ENCODE measurements at places on chromosomes 12 and 14. TPM values are rescaled to one million over a fixed set of nuclear protein-coding genes. Genes with fewer than 3 reads are reported as not detected.
A peak's percentile ranks its signal among the peaks of the same experiment; 100 is the strongest.

Gene ASIC1
- 33.3 TPM for total RNA-seq

Gene LBHD2
- total RNA-seq: not detected

Gene CHMP4A
- total RNA-seq: 93.6 TPM

Gene LARP4
- total RNA-seq: 40.6 TPM

Gene PLBD1
- total RNA-seq: not detected

Gene CEBPE
- total RNA-seq: 2.1 TPM

GRCh38 chr12:46209914-46210872 lies 58.6 kb downstream of the SLC38A1 start:
- peaks cover 58% of the 10 kb centered on the region for H3K4me1 ChIP-seq
- H3K36me3 ChIP-seq: peaks cover 56% of the 10 kb centered on the region
- H3K27ac ChIP-seq: peak overlapping the region; percentile 86

GRCh38 chr12:20508962-20509361 lies 140.6 kb downstream of the PDE3A start:
- no peaks in the 10 kb centered on the region for H3K36me3 ChIP-seq
- no peak for DNase-seq
- no peak overlapping the region for H3K27ac ChIP-seq
- no peaks in the 10 kb centered on the region for H3K27me3 ChIP-seq
- no peak overlapping the region for H3K4me3 ChIP-seq

DNA sequence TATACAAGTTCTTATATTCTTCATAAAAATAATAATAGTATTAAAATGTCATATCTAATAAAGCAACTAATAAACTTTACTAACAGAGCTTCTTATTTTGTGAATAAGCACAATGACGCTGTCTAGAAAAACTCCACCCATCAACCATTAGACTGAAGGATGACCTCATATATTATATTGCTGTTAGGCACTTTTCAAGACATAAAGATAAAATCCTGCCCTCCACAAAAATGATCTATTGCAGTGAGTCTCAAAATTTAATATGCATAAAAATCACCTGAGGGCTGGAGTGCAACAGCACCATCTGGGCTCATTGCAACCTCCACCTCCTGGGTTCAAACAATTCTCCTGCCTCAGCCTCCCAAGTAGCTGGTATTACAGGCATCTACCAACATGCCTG lies 20.1 kb downstream of the TM7SF3 start:
- no peak overlapping the region for H3K27ac ChIP-seq
- peaks cover 11% of the 10 kb centered on the region for H3K4me1 ChIP-seq
- H3K27me3 ChIP-seq: no peaks in the 10 kb centered on the region
- no peak overlapping the region for H3K4me3 ChIP-seq
- DNase-seq: no peak

DNA sequence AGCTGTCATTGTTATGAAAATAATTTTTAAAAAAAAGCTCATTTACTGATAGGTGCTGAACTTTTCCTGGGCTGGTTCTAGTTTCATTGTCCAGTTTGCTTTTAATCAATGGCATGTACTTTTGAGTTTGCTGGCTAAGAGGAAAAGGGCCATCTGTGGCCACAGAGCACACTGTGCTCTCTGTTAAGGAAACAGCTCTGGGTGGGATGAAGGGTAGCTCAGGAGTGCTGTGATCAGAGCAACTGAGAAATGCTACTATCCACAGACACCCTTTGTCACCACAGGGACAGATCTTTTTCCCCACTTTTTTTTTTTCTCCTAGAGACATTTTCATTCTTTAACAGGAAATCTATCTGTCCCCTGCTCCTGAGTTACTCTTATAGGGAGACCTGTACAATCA lies 387.1 kb upstream of the PRICKLE1 start:
- no peaks in the 10 kb centered on the region for H3K27me3 ChIP-seq
- H3K4me1 ChIP-seq: no peaks in the 10 kb centered on the region
- H3K36me3 ChIP-seq: no peaks in the 10 kb centered on the region

GRCh38 chr12:131499160-131499863 lies 211.6 kb upstream of the SFSWAP start:
- peaks cover 9% of the 10 kb centered on the region for H3K4me1 ChIP-seq
- peak overlapping the region; percentile 49 for H3K27ac ChIP-seq
- peaks cover 10% of the 10 kb centered on the region for H3K27me3 ChIP-seq
- H3K4me3 ChIP-seq: no peak overlapping the region
- DNase-seq: no peak
- H3K36me3 ChIP-seq: no peaks in the 10 kb centered on the region

DNA sequence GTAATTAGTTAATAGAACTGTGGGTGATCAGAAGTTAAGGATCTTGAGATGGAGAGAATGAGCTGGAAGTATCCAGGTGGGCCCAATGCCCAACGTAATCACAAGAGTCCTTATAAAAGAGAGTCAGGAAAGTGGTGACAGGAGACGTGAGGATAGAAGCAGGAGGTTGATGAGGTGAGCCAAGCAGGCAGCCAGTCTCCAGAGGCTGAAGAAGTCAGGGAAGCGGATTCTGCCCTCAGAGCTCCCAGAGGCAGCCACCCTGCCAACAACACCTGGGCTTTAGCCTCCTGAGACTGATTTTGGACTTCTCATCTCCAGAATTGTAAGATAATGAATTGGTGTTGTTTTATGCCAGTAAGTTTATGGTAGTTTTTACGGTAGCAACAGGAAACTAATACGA lies 10.1 kb upstream of the SAV1 start:
- H3K36me3 ChIP-seq: no peaks in the 10 kb centered on the region
- peaks cover 5% of the 10 kb centered on the region for H3K4me1 ChIP-seq
- no peaks in the 10 kb centered on the region for H3K27me3 ChIP-seq
- H3K27ac ChIP-seq: no peak overlapping the region
- DNase-seq: no peak

- peaks cover 4% of the 10 kb centered on the region for H3K27me3 ChIP-seq
- H3K36me3 ChIP-seq: peaks cover 3% of the 10 kb centered on the region
- H3K4me1 ChIP-seq: peaks cover 18% of the 10 kb centered on the region
- no peak for DNase-seq
- no peak overlapping the region for H3K4me3 ChIP-seq
These were observed 11.9 kb upstream of the TMEM119 start for GRCh38 chr12:108609537-108610335.

- H3K27ac ChIP-seq: peak overlapping the region; percentile 34
- DNase-seq: no peak
- no peak overlapping the region for H3K4me3 ChIP-seq
These were observed 41.2 kb downstream of the DGLUCY start for GRCh38 chr14:91154851-91155625.

- no peak overlapping the region for H3K4me3 ChIP-seq
- no peak overlapping the region for H3K27ac ChIP-seq
- peaks cover 9% of the 10 kb centered on the region for H3K4me1 ChIP-seq
- H3K27me3 ChIP-seq: peaks cover 30% of the 10 kb centered on the region
These were observed 96.9 kb downstream of the HELB start for GRCh38 chr12:66398931-66399910.

- no peaks in the 10 kb centered on the region for H3K4me1 ChIP-seq
- H3K4me3 ChIP-seq: no peak overlapping the region
- no peak for DNase-seq
- no peaks in the 10 kb centered on the region for H3K36me3 ChIP-seq
- no peak overlapping the region for H3K27ac ChIP-seq
- H3K27me3 ChIP-seq: peaks cover 6% of the 10 kb centered on the region
These were observed 121.6 kb upstream of the MED13L start for GRCh38 chr12:116399055-116399454.

- H3K27ac ChIP-seq: no peak overlapping the region
- H3K27me3 ChIP-seq: no peaks in the 10 kb centered on the region
- H3K36me3 ChIP-seq: no peaks in the 10 kb centered on the region
- H3K4me3 ChIP-seq: no peak overlapping the region
- no peak for DNase-seq
These were observed 122.0 kb downstream of the RAD51B start for GRCh38 chr14:67941456-67942018.

GRCh38 chr12:114868995-114869834 lies 185.2 kb upstream of the TBX3 start:
- no peaks in the 10 kb centered on the region for H3K27me3 ChIP-seq
- no peaks in the 10 kb centered on the region for H3K36me3 ChIP-seq
- H3K4me1 ChIP-seq: no peaks in the 10 kb centered on the region

DNA sequence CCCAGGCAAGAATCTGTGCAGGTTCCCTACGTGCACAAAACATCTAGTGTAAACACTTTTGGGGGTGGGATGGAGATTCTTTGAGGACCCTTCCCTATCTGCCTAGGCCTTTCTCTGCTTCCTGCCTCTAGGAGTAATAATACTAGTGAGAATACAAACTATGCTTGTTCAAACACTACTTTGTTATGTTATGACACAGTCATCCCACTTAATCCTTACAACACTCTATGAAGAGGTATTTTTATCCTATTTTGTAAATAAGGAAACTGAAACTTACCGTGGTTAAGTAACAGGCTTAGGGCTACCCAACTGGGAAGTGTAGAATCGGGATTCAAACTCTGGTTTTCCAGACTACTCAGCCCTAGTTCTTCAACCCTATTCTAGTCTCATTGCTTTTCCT lies 96.5 kb downstream of the KCNA5 start:
- no peak overlapping the region for H3K4me3 ChIP-seq
- H3K4me1 ChIP-seq: no peaks in the 10 kb centered on the region
- no peak for DNase-seq
- H3K27me3 ChIP-seq: peaks cover 8% of the 10 kb centered on the region
- H3K27ac ChIP-seq: no peak overlapping the region

GRCh38 chr12:38664661-38665269 lies 240.6 kb downstream of the CPNE8 start:
- no peaks in the 10 kb centered on the region for H3K4me1 ChIP-seq
- H3K27ac ChIP-seq: no peak overlapping the region
- H3K27me3 ChIP-seq: no peaks in the 10 kb centered on the region
- H3K4me3 ChIP-seq: no peak overlapping the region
- DNase-seq: no peak
- no peaks in the 10 kb centered on the region for H3K36me3 ChIP-seq

- no peak overlapping the region for H3K27ac ChIP-seq
- no peaks in the 10 kb centered on the region for H3K4me1 ChIP-seq
- H3K36me3 ChIP-seq: no peaks in the 10 kb centered on the region
These were observed 65.4 kb downstream of the PTPRB start for GRCh38 chr12:70571705-70572268.

GRCh38 chr12:69002969-69003368 lies 70.0 kb upstream of the CPM start:
- peaks cover 15% of the 10 kb centered on the region for H3K27me3 ChIP-seq
- H3K36me3 ChIP-seq: no peaks in the 10 kb centered on the region
- H3K4me1 ChIP-seq: peaks cover 4% of the 10 kb centered on the region
- DNase-seq: no peak
- no peak overlapping the region for H3K27ac ChIP-seq
- H3K4me3 ChIP-seq: no peak overlapping the region

- H3K27me3 ChIP-seq: peaks cover 8% of the 10 kb centered on the region
- H3K36me3 ChIP-seq: peaks cover 21% of the 10 kb centered on the region
- peak overlapping the region; percentile 62 for H3K4me3 ChIP-seq
- DNase-seq: no peak
- H3K27ac ChIP-seq: peak overlapping the region; percentile 89
These were observed 361.0 kb downstream of the DPF3 start for GRCh38 chr14:72532686-72533454.

- no peaks in the 10 kb centered on the region for H3K36me3 ChIP-seq
- peaks cover 1% of the 10 kb centered on the region for H3K4me1 ChIP-seq
- DNase-seq: no peak
- no peak overlapping the region for H3K27ac ChIP-seq
- H3K27me3 ChIP-seq: peaks cover 4% of the 10 kb centered on the region
- no peak overlapping the region for H3K4me3 ChIP-seq
These were observed 10.1 kb upstream of the TWF1 start for GRCh38 chr12:43816168-43816567.

- H3K27me3 ChIP-seq: no peaks in the 10 kb centered on the region
- H3K36me3 ChIP-seq: no peaks in the 10 kb centered on the region
- DNase-seq: no peak
- no peaks in the 10 kb centered on the region for H3K4me1 ChIP-seq
These were observed 11.8 kb downstream of the ALG10B start for GRCh38 chr12:38328306-38328895.

DNA sequence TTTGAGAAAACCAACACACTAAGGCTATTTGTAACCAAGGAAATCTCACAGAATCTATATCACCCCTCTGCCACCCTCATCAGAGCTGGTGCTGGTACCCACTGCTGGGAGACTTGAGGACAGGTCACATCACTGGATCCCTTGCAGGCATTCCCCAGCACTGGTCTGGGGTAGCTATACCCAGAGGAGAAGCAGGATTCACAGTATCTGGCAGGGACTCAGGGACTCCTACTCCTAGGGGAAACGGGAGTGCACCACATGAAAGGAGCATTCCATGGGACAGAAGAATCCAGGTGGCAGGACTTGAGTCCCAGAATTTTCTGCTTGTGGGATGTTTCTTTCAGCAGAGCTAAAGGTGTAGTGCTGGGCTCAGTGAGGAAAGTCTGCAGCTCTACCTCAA lies 223.2 kb downstream of the ADGRD1 start:
- DNase-seq: no peak
- no peaks in the 10 kb centered on the region for H3K36me3 ChIP-seq
- H3K4me3 ChIP-seq: no peak overlapping the region
- peaks cover 4% of the 10 kb centered on the region for H3K27me3 ChIP-seq
- H3K27ac ChIP-seq: no peak overlapping the region
- no peaks in the 10 kb centered on the region for H3K4me1 ChIP-seq

DNA sequence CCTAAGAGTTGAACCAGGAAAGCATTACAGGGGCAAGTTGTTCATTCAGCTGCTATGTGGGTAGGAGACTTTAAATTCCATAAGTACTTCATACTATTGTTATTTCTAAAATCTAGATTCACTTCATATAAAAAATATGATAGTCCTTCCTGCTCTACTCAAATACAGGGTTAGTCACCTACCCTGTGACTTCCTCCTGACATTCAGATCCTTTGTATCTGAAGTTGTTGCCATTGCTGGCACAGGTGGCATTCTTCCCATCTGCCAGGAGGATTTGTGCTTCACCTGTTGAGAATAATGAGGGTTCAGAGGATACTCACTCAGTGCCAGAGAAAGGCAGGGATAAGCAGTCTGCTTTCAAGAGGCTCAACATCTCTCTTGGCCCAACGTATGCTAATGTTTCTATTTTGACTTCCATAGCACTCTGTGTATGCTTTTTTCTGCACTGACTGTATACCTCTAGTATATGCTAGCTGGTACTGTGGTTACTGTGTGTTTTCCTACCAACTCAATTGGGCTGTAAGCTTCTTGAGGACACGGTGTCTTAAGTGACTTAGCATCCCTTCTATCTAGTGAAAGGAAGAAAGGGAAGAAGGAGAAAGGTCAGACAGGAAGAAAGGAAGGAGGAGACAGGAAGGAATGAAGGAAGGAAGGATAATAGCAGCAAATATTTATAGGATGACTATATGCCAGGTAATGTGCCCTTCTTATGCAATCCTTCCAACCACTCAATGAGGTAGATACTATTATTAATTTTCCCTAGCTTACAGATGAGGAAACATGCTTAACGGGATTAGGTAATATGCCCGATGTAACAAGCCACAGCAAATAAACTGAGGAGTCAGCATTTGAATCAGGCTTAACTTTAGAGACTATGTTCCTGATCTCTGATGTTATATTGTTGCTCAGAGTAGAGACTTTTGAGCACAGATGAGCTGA lies 38.5 kb upstream of the FGF6 start:
- H3K4me1 ChIP-seq: peaks cover 4% of the 10 kb centered on the region
- no peak overlapping the region for H3K4me3 ChIP-seq
- peaks cover 3% of the 10 kb centered on the region for H3K27me3 ChIP-seq
- H3K36me3 ChIP-seq: peaks cover 7% of the 10 kb centered on the region
- no peak overlapping the region for H3K27ac ChIP-seq
